NCI-H345 (cell line): ENCODE measurements at places on chromosomes 3 and 15.

DNA sequence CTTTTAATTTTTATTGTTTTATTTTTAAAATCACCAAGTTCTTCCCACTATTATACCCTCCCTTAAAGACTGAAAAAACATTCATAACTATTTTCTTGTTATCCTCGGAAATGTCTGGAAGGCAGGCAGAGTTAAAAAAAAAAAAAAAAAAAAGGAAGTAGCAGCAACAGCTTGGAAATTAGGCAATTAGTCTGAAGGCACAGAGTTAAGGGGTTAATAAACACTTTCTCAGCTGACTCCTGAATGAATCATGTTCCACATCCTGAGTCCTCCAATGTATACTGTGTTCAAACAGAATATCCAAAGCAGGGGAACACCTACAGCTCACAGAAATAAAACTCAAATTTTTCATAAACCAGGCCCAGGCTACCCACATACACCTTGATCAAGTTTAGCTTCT is 5.8 kb downstream of the HEXA start:
- no peak for DNase-seq

DNA sequence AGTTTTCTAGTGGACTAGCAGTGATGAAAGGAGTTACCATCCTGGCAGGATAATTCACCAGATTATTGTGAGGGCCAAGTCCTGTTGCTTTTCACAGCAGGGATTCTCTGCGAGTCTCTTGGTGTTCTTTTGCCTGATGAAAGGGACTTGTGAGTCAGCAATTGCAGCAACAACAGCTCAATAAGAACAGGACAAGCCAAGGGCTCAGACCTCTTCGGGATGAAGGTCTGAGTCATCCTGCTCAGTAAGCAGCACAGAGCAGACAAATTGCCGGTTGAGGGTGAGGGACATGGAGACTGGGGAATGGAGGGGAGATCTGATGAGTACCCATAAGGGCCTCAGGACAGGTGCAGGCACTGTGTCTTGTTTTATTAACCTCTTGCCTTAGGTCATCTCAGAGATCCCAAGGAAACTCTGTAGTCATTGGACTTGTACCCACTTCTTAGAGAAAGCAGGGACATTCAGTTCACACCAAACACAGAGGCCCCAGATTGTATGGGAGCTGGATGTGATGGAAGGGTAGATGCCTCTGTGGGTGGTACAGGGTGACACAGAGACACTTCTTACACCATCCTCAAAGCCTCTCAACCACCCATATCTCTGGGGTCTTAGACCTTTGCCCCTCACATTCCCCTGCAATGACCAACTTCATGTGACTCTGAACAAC is 173.8 kb upstream of the TLE3 start:
- DNase-seq: peak; percentile 16

- no peak for DNase-seq
Observed at GRCh38 chr3:193945143-193945542, 190.8 kb upstream of the HES1 start.

DNA sequence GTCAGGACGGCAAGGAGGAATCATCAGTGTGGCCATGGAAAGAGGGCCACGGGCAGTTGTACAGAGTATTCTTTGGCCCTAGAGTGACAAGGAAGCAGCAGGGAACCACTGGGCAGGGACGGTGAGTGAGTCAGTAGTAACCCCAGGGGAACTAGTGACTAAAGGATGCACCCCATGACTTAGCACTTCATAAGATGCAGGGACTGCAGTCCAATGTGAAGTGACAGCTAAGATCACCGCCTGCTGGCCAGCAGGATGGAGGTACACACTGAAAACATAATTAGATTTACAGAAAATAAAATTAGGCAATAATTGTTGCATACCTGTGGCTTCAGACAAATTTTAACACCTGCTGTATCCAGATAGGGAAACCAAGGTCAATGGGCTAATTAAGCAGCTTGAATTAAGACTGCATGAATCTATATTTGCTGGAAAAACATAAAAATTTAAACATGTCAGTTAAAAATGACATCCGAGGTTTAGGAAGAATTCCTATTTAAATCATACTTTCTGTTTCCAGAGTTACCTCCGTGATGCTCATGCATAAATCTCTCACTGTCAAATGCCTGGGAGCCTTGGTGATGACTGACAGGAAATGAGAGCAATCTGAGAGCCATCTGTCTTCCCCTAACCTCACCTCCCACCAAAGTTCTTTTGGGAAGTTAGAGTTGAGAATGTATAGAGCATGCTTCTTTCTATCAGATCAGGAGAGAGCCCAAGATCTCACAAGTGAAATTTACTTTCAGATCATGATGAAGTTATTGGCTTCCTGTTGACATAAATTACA is 56.5 kb downstream of the DCLK3 start:
- no peak for DNase-seq

- DNase-seq: no peak
Observed at GRCh38 chr3:59820352-59820934, 770.6 kb upstream of the CFAP20DC start.

GRCh38 chr15:36323615-36324014 is 255.8 kb upstream of the CDIN1 start:
- no peak for DNase-seq

- DNase-seq: peak; percentile 47
Observed at GRCh38 chr15:35740761-35741160, 194.8 kb upstream of the DPH6 start.

DNA sequence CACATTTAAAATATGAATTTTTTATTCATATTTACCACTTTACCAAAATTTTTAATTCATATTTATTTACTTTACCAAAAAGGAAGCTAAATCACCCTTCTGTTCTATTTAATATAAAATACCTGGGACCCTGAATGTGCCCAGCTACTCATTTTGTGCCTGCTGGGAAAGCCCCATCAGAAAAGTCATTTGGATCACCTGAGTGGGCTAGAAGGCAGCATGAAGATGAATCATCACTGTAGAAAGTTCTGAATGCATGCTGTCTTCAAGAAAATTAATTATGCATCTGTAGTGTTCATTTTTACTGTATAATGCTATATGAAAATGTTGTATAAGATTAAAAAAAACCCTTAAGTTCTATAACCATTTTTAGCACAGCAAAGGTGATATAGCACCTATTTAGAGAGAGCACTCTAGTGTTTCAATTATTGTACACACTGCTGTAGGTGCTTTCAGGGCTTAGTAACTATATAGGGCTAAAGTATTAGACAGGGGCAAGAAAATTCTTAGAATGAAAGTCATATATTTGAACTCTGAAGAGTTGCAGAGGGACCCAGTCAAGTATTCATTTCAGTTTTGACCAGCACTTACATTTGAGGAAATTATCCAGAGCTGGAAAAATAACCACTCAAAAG is 175.1 kb downstream of the NFKBIZ start:
- DNase-seq: no peak

DNA sequence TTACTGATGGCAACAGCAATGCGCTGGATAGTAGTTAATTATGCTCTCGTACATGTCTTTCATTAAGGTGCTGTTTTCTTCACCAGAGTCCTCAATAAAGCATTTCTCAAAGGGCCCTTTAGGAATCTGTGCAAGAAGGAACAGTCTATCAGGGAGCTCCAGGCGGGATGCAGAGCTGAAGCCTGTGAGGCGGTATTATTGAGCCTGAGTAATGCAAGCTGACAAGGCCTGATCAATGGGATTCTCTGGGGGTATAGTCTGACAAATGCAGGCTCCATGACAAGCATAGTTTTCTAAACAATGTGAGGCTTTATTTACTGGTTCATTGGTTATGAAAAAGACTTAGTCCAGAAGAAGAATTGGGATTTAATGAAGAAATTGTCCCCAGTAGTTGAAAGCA is 530.9 kb upstream of the CBLB start:
- no peak for DNase-seq

DNA sequence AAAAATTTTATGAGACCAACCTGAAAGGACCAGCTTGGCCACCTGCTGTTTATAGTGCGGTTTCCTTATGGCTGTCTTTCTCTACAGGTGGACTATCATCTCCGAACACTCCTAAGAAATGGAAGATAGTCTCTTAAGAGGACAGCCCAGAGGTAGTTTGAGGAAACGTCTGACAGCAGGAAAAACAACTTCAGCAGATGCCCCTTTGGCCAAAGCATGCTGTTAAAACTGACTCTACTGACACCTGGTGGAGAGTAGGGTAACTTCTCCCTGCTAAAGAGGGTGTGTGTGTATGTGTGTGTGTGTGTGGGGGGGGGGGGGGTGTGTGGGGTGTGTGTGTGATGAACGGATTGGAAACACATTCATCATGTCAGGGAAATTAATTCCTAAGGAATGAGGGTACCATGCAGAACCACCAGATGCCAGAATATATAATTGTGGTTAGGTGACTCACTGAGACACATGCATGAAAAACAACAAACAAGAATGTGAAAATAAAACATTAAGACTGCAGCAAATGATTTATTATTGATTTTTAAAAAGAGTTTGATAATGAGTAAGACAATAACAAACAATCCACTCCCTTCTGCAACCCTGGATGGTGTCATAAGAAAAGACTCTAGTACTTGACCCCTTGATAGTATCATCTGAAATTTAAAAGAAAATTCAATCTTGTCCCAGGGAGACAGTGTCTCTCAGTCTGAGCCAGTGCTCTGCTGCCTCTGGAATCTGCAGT is 256.5 kb downstream of the THRB start:
- DNase-seq: peak; percentile 46

GRCh38 chr15:88987591-88987933 is 74.4 kb upstream of the MFGE8 start:
- DNase-seq: no peak

DNA sequence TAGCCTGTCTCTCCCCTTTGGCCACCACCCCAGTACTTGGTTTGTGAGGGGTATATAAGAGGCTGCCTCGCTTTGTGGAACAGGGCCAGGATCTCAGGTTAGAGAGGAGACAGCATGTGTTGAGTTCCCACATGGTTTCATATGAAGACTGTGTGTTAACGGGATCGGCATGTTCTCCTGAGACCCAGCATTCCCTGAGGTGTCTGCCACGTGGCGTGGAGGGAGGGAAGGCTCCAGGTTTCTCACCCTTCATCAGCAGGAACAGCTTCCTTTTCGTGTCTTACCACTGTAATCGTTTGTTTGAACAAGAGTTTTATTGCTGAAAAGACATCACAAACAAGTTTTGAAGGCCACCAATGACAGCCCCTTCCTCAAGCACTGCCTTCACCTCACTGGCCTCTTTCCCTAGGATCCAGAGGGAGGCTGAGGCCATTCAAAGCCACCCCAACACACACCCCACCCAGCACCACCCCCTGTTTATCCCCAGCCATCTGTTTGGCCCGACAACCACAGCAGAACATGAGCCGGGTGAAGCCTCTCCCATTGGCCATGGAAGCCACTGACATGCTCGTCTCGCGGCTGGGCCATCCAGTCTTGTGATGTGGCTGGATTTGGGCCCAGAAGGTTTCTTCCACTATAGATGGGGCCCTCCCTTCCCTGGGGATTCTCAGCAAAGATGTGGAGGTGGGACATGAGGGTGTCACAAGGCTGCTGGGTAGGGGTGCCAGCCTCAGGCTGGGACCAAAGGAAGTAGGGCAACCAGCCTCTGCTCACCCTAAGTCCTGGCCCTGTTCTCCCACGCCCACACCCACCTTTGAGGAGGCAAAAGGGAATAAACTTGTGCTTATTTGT is 10.0 kb downstream of the BHLHE40 start:
- DNase-seq: no peak

GRCh38 chr3:107973152-107973551 is 117.7 kb downstream of the CD47 start:
- no peak for DNase-seq

DNA sequence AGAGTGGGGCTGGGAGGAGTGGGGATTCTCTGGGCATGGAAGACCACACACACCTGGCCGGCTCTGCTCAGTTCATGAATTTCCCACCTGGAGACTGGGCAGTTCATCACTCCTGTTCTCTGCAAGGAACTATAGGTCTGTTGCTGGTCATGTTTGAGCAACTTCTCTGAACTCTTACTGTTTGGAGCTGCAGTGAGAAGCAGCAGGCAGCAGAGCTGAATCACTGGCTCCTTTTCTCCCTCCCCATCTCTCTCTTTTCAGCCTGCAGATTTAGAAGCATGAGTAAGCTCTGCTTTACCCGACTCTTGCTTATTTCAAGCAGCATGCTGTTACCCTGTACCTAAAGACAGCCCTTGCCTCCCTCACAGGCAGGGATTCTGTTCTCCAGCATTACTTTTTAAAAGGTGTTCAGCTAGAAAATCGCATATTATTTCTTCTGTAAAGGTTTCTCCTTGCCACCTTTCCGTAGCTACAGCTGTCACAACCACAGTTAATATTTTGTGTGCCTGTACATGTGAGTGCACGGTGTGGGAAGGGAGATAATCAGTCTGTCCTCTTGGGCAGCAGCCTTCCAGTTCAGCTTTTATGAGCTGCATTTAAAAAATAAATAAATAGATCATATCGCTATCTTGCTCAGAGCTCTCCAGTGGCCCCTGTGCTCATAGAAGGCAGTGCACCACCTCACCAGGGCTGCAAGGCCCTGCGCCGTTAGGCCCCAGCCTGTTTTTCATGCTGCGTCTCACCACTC is 131.6 kb downstream of the CHCHD6 start:
- DNase-seq: no peak

GRCh38 chr3:189232790-189233189 is 61.0 kb downstream of the TPRG1 start:
- no peak for DNase-seq

DNA sequence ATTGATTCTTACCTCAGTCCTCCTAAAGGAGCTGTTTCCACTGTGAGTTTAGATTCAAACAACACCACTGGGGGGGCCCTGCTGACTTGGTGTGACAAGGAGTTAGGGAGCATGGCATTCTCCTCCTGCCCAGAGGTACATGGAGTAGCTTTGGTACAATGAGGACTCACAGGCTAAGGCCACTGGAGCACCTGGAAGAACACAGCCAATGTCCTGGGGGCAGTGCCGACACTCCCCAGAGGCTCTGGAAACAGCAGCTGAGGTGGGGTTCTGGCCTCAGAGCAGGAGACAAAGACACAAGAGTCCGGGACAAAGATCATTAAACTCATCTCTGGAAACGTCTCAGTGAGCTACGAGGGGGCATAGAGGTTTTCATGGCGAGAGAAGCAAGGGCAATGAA is 69.7 kb upstream of the POMGNT2 start:
- DNase-seq: peak; percentile 8

- DNase-seq: no peak
Observed at GRCh38 chr15:60905587-60905986, 323.5 kb downstream of the RORA start.
